ENCODE measurements at places on chromosomes 6 and 20. TPM values are rescaled to one million over a fixed set of nuclear protein-coding genes. Genes with fewer than 3 reads are reported as not detected.
A peak's percentile ranks its signal among the peaks of the same experiment; 100 is the strongest.

- DNase-seq: no peak
Measured at GRCh38 chr20:2838170-2838797, 2.2 kb downstream of the PCED1A start.

DNA sequence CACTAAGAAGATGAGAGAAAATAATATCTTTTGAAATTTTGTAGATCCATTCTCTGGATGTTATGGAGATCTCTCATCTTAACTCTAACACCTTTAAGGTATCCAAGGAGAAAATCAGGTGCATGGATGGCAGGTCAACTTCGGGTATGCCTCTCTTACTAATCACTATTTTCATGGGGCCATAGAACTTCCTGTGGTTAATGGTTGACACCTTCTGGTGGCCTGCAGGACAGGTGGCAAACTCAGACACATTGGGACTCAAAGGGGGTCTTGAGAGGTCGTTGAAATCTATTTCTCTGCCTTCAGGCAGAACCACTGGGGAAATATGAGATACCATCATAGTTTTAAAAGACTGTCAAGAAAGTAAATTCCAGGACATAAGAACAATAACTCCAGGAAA lies 76.5 kb downstream of the ADAT2 start:
- DNase-seq: no peak

ZHX3 gene
- 13.8 TPM for total RNA-seq

DNA sequence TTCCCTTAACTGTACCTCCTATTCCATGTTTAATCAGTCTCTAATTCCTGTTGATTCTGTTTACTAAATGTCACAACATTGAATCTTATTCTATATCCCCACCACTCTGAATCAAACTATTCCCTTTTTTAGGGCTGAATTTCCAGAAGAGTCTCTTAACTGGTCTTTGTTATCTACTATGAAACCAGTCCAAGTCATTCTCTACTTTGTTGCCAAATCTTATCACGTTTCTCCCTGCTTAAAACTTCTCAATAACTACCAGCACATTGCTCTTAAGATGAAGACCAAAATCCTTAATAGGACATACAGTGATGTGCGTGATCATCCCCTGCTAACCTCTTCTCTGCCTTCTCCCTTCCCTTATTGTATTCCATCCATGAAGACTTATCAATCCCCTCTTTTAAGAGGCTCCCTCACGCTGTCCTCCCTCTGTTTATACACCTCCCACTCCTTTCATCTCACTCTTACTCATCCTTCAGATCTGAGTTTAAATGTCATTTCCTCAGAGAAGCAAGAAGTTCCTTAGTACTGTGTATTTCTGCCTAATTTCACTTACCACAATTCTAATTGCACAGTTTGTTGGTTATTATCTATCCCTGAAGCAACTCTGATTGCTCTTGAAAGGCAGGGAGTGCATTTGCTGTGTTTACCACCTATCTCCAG lies 143.0 kb upstream of the AHI1 start:
- DNase-seq: no peak

- no peak for DNase-seq
Measured at GRCh38 chr20:19851861-19852260, 93.8 kb downstream of the RIN2 start.

GRCh38 chr6:100115407-100116101 lies 121.5 kb upstream of the MCHR2 start:
- no peak for DNase-seq

TP53RK gene
- 3.8 TPM for total RNA-seq

GRCh38 chr20:50510706-50511542 lies 741 bp downstream of the PTPN1 start:
- no peak for DNase-seq

- DNase-seq: peak; percentile 83
Measured at GRCh38 chr20:19758133-19758500, at the start of gene RIN2. TSS of gene RIN2 (plus strand) at chr20:19758258. CDS start at chr20:19889602, 131,344 bp downstream.

- DNase-seq: no peak
Measured at GRCh38 chr20:15396026-15396425, 1058.6 kb upstream of the FLRT3 start.

DNA sequence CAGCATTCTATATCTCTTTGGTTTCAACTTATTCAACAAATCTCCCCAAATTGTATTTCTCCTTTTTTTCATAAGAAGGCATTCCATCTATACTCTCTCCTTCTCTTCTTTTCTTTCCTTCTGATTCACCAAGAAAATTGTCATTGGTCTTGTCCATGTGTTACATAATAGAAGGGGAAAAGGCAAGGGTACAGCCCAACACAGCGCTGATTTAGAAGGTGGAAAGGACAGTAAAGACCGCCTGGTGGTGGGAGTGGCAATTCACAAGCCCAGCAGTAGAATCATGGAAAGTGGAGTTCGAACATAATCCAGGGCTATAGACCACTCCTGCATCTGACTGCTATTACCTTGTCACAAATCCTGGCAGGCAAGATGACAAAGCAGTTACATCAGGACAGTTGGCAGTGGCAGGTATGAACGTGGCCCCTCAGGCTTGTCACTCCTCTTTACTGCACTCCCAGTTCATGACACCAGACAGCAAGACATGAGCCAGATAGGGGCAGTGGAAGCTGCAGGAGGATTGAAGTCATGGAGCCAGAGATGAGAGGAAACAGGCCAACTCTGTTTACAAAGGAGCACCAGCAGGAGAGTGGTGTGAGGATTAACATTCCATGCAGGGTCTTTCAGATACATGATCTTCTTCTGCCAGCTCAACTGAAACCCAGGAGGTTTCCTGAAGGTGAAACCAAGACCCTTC lies 2.1 kb upstream of the TNFAIP3 start:
- no peak for DNase-seq

- no peak for DNase-seq
Measured at GRCh38 chr20:7629880-7630279, 310.4 kb downstream of the HAO1 start.

- peak; percentile 57 for DNase-seq
Measured at GRCh38 chr6:125154761-125155135, 1.2 kb downstream of the TPD52L1 start.

DNA sequence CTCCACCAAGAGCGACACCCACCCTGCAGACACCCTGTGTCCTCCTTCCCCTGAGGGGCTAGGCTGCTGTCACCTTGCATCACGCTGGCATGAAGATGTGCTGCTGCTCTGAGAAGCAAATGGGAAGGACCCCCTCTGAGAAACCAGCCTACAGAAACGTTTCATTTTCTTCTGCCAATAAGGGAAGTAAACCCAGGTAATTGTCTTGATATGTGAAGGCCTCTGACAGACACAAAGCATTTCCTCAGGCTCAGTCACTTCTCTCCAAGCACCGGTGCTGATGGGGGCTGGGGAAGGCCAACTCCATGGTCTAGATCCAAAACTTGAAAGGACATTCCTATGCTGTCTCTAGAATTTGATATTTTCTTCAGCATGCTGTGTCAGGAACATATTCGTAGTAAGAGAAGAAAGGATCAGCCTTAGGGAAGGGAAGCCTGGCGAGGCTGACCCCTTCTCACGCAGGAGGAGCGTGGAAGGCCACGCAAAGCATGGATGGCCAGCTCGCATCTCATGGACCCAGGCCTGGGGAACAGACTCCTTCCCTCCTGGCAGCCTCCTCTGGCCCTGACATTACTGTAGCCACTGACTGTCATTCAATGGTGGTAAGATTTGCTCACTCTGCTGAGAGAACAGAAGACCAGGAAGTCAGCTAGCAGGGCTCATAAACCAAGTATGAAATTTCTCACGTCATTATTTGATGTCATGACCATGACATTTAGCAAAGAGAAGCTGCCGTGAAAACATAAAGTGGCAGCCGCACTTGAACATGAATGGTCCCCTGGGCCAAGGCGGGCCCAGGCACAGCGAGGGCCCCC lies 20.4 kb downstream of the ACSS1 start:
- no peak for DNase-seq

DNA sequence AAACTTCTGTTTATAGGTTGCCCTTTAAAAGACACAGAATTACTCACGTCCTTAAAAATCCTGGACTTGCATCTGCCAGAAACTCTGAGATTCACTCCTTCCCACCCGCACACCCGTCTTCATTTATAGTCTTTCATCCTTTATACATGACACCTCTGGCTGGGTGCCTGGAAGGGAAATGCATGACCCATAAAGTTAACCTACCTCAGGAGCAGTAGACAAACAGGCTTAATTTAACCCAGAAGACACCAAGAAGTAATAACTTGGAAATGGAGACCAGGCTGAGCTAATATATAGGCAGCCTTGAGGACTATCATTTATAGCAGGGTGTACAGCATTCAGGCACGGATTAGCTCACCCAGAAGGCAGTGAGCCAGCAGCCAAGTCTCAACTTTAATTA lies 429.0 kb upstream of the NRSN1 start:
- DNase-seq: no peak

- peak; percentile 39 for DNase-seq
Measured at GRCh38 chr6:137493218-137494038, 766 bp downstream of the OLIG3 start.

LIN28B gene
- not detected for total RNA-seq

GRCh38 chr6:132937466-132937906 lies 123.1 kb downstream of the RPS12 start:
- DNase-seq: peak; percentile 53

DNA sequence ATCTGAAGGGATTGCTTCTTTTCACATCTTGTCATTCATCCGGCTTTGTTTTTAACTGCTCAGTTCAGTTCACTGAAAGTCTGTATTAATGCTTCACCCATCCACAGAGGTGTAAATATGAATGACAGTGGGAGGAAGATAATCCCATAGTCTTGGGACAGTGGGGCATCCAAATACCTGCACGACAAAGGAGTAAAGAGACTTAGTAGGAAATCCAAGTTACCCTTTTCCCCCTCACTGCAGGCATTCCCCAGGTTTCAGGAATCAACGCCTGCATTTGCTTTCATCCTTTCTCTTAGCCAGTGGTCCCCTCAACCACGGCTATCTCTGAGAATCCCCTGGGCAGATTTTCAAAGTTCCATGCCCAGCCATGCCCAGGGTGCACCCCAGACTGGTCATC lies 110.2 kb downstream of the MYLK4 start:
- no peak for DNase-seq

GRCh38 chr6:79463621-79464050 lies 73.6 kb downstream of the LCA5 start:
- DNase-seq: no peak

Data from pancreas (tissue), 10 donors.